ENCODE measurements at places on chromosomes 13 and 19. TPM values are rescaled to one million over a fixed set of nuclear protein-coding genes. Genes with fewer than 3 reads are reported as not detected.

DNA sequence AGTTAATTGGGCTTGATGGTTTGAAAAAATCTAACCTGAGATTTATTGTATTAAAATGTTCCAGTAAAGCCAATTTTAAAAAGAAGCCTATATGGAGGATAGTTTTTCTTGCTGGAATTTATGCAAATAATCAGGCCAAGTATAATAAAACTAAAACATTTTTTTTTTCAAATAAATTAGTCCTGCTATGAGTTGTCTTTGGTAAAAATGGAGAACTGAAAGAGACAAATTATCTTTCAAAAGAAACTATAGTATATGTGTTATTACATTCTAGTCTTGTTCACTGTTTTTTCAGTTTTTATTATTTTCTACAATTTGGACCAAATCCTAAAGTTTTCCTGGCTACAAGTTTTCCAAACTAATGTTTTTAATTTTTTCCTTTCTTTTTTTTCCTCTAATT, 468.9 kb downstream of the UQCRFS1 start:
- no peak overlapping the region for H3K4me3 ChIP-seq
- no peak for DNase-seq
- H3K4me1 ChIP-seq: no peaks in the 10 kb centered on the region
- H3K27ac ChIP-seq: no peak overlapping the region
- no peaks in the 10 kb centered on the region for H3K36me3 ChIP-seq

DNA sequence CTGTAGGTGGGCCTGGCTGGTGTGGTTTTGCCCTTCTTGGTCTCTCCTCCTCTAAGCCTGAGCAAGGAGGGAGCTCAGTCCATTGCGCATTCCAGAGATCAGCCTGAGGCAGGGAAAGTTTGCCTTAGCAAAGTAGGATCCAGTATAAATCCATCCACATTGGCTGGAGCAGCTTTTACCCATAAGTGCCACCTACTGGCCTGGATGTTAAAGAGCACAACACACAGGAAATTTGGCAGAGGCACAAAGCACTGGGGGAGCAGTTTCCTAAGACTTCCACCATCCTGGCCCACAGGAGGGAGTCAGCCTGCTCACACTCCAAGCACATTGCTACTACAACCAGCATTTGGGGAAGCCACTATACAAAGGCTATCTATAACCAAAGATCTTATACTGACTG, 1124.2 kb downstream of the SLITRK1 start:
- H3K36me3 ChIP-seq: no peaks in the 10 kb centered on the region
- DNase-seq: no peak
- H3K27me3 ChIP-seq: no peaks in the 10 kb centered on the region
- no peak overlapping the region for H3K27ac ChIP-seq

The APOE gene
- 12.9 TPM for total RNA-seq

- H3K4me3 ChIP-seq: no peak overlapping the region
- peaks cover 12% of the 10 kb centered on the region for H3K36me3 ChIP-seq
- no peaks in the 10 kb centered on the region for H3K27me3 ChIP-seq
- peaks cover 22% of the 10 kb centered on the region for H3K4me1 ChIP-seq
- DNase-seq: no peak
- no peak overlapping the region for H3K27ac ChIP-seq
These were observed 34.7 kb upstream of the DOCK9 start for GRCh38 chr13:99012539-99012938.

The AMER2 gene
- total RNA-seq: not detected

DNA sequence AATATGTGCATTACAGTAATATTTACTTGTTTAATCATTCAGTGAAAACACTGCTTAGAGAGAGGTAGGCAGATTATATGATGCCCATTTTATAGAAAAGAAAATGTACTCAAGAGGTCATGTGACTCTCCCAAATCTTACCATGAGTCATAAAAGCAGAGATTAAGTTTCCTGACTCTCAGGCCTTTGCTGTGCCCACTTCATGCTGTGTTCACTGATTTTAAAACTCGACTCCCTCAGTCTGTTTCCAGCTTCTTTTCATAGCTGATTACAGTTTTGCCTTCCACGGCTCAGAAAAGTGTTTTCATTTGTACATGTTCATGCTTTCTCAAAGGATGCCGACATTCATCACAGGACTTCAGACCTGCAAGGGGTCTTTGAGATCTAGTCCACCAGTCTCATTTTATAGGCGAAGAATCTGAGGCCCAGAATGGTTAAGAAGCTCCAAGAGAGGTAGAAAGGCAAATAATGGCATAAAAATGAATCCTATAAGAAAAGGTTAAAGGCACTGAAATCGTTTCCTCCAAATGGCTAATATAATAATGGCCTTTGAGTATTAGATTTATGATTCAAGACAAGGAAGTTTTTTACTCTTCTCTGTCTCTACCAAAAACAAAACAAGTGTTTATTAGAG, 9.0 kb upstream of the IPO5 start:
- DNase-seq: no peak
- H3K4me3 ChIP-seq: no peak overlapping the region
- no peaks in the 10 kb centered on the region for H3K27me3 ChIP-seq
- no peak overlapping the region for H3K27ac ChIP-seq
- H3K4me1 ChIP-seq: no peaks in the 10 kb centered on the region
- H3K36me3 ChIP-seq: no peaks in the 10 kb centered on the region

The TMEM59L gene
- 0.19 TPM for total RNA-seq

DNA sequence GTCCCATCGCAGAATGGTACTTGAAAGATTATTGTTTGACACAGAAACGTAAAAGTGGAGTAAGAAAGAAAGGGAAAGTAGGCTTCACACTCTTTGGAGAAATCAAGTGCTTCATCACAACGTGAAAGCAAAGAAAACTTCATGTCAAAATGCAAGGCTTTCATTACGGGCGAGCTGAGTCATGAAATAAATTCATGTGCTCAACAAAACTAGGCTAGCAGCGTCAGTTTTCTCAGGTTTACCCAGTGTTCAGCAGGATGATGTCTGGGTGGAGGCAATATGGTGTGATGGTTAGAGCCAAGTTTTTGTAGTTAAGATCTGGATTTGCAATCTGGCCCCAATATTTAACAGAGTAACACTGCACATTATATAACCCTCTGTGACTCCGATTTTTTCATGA, 128.0 kb downstream of the TRPC4 start:
- no peaks in the 10 kb centered on the region for H3K27me3 ChIP-seq
- no peak overlapping the region for H3K27ac ChIP-seq
- no peaks in the 10 kb centered on the region for H3K4me1 ChIP-seq
- H3K36me3 ChIP-seq: no peaks in the 10 kb centered on the region
- DNase-seq: no peak
- H3K4me3 ChIP-seq: no peak overlapping the region

The GPR12 gene
- total RNA-seq: not detected

- DNase-seq: no peak
- no peak overlapping the region for H3K4me3 ChIP-seq
- peaks cover 2% of the 10 kb centered on the region for H3K27me3 ChIP-seq
- H3K27ac ChIP-seq: no peak overlapping the region
- no peaks in the 10 kb centered on the region for H3K4me1 ChIP-seq
These were observed 687.8 kb downstream of the DIAPH3 start for GRCh38 chr13:59475911-59476310.

DNA sequence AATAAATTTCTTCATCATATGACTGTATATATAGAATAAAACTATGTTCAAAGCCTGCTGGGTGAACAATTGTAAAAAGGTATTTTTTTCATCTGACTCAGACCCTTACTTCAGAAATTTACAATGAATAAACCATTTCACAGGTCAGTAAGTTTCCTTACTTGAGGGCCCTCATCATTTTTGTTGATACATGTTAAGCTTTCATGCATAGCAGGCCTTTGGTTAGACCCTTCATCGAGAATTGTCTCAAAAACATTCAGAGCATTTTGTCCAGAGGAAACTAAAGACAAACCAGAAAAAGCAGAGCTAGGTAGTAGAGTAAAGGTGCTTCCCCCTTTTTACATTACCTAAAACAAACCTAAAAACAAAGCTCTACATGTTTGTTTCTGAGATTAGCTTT, 46.2 kb downstream of the FNDC3A start:
- peaks cover 42% of the 10 kb centered on the region for H3K36me3 ChIP-seq
- H3K27me3 ChIP-seq: no peaks in the 10 kb centered on the region
- no peak overlapping the region for H3K4me3 ChIP-seq
- DNase-seq: no peak
- H3K27ac ChIP-seq: no peak overlapping the region

GRCh38 chr19:23394511-23394910, 760 bp downstream of the ZNF91 start:
- peak; percentile 62 for DNase-seq
- peaks cover 8% of the 10 kb centered on the region for H3K4me1 ChIP-seq
- H3K4me3 ChIP-seq: peak overlapping the region; percentile 97
- no peaks in the 10 kb centered on the region for H3K27me3 ChIP-seq

DNA sequence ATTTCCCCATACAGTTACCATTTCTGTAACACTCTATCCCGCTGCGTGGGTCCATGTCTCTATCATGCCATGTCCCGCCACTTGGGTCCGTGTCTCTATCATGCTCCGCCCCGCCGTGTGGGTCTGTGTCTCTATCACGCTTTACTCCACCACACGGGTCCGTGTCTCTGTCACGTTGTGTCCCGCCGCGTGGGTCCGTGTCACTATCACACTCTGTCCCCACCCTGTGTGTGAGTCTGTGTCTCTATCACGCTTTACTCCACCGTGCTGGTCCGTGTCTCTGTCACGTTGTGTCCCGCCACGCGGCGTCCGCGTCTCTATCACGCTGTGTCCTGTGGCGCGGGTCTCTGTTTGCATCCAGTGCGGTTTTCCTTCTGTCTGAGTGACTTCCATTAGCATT, 11.6 kb downstream of the ADPRHL1 start:
- no peak for DNase-seq
- no peak overlapping the region for H3K4me3 ChIP-seq
- no peak overlapping the region for H3K27ac ChIP-seq
- H3K27me3 ChIP-seq: no peaks in the 10 kb centered on the region
- peaks cover 3% of the 10 kb centered on the region for H3K36me3 ChIP-seq

The DNAAF3 gene
- total RNA-seq: not detected

GRCh38 chr19:43444531-43445287, 20.7 kb downstream of the LYPD3 start:
- no peak overlapping the region for H3K4me3 ChIP-seq
- no peak for DNase-seq
- H3K27ac ChIP-seq: no peak overlapping the region
- peaks cover 9% of the 10 kb centered on the region for H3K4me1 ChIP-seq
- no peaks in the 10 kb centered on the region for H3K36me3 ChIP-seq

All from activated naive CD8-positive, alpha-beta T cell treated with anti-CD3 and anti-CD28 coated beads, Interleukin-2, amount 10 ng/mL, durations not matched to agents 7 days and 5 days (primary cell).